ENCODE measurements at places on chromosomes 11 and 22.

- DNase-seq = no peak
Observed at GRCh38 chr11:66126808-66127555, 56.9 kb downstream of the PACS1 start.

DNA sequence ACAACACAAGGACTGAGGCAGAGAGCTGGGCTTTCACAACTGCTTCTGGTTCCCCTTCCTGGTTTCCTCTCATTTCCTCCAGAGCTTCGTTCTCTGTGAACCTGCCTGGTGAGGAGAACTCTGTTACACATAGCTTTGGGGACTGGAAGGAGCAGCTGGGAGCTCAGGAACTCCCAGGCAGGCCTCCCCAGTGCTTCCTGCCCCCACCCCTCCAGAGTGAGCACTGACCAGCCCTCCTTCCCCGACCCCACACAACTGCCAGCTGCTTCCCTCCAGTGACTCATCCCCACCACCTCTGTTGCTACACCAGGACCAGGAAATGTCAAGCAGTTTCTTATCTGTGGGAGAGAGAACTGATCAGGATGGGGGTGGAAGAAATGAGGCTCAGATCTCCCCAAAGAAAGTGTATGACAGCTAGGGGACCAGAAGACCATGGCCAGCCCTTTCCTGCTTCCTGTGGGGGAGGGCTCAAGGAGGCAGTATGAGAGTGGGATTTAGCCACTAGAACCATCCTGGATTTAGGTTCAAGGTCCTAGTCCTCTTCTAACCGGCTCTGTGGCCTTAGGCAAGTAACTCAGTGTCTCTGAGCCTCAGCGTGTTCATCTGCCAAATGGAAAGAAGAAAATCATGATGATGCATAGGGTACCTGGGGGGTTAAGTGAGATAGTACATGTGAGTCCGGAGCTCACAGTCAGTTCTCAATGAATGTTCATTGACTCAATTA is 4.5 kb upstream of the TP53I11 start:
- DNase-seq = no peak

DNA sequence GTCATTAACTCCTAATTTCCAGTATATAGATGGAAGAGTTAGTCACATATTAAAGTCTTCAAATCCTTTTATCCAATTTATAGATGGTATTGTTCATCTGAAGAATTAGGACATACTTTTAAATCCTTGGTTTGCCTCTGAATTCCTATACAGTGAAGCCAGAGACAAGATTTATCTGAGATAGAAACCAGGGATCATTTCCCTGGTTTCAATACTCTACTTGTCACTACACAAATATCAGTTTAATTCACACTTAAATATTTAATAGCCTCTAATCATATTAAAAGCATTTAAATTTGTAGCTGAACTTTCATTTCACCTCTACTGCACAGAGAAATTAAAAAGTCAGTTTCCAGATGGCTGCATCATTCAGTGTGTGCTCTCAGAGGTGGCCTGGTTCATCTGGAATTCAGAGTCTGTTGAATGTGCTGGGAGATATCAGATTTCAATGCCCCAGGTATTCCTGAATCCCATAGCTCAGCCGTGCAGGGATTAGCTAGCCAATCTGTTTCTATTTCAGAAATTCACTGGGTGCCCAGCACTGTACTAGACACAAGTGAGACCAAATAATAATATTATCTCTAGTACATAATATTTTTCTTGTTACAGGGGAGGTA is 344.3 kb downstream of the AASDHPPT start:
- no peak for DNase-seq

- DNase-seq = no peak
Observed at GRCh38 chr22:49264696-49265095, 563.0 kb downstream of the BRD1 start.

- DNase-seq = no peak
Observed at GRCh38 chr11:39678996-39679395, 1780.5 kb downstream of the LRRC4C start.

DNA sequence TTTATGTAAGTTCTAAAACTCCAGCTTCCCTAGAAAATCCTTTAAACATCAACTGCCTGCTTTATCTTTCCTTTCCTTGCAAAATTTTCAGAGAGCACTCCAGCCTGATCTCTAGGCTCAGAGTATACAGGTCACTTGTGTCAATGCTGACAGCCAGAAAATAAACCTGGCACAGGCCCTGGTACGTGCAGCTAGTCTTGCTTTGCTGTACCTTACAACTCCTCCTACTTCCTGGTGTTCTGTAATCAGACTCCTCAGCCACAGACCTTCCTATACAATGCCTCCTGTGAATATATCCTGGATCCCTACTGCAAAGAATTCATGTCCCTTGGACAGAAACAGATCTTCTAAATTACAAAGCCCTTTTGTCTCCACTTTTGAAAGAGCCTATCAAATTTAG is 24.2 kb upstream of the TMEM123 start:
- DNase-seq = no peak
